ENCODE measurements at places on chromosomes 5 and 9.

DNA sequence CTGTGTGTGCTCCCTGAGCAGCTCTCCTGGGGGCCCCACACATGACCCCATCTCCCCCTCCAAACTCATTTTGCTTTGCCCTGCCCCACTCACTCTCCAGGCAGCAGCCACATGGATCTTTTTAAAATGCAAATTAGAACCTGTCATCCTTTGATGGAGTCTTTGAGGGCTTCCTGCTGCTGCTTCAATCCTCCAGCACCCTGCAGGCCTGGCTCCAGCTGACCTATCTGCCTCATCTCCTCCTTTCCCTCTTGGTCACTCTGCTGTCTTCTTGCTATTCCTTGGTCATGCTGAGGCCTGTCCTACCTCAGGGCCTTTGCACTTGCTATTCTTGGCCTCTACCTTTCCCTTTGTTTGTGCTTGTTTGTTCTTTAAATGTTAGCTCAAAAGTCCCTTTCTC, 17.9 kb downstream of the NDST1 start:
- no peak for DNase-seq

- DNase-seq = no peak
Measured at GRCh38 chr9:122904466-122904822, 715 bp downstream of the RC3H2 start.

GRCh38 chr9:110996436-110997220, 41.6 kb downstream of the LPAR1 start:
- no peak for DNase-seq

GRCh38 chr9:110133608-110134210, 74.2 kb downstream of the C9orf152 start:
- no peak for DNase-seq

- no peak for DNase-seq
Measured at GRCh38 chr5:140225396-140225795, 50.4 kb downstream of the CYSTM1 start.

DNA sequence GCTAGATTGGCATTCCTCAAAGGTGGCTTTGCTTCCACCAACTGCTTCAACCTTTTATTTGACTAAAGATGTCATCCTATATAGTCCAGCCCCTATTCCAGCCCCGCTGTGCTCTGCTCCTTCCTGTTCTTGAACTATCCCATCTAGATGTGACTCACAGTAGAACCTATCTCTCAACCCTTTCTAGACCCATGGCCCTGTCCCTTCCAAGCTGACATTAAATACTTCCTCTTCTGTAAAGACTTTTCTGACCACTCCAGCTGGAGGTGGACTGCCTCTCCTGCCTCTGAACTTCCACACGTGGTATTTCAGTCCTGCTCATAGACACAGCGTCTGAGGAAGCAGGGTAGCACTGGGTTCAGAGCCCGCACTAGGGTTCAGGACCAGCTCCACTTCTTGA, 32.4 kb downstream of the OSTF1 start:
- no peak for DNase-seq

DNA sequence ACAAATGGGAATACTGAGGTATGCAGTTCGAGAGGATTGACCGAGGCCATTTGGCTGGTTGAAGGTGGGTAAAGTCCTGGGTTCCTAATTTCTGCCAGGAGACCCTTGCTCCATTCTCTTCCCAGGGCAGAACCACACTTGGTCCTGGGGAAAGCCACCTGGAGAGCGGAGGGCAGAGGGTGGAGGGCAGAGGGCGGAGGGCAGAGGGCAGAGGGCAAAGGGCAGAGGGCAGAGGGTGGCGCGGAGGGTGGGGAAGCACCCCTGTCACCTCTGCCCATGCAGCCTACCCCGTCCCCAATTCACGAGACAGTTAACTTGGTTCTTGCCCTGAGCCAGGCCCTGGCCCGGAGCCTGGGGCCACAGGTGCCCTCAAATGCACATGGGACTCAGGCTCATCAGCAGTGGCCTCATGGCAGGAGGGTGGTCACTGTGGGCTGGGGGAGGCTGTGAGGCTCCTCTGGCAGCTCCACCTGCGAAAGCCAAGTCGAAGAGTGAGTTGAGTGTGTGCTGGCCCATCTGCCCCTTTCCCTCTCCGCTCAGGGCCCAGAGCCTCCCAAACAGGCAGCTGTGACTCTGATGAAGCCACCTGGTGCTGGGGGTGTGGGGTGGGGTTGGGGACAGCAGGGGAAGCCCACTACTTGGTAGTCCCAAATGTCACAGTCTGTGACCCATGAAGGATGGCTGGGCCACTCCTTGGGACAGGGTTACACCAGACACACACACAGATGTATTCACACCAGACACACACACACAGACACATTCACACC, 28.0 kb upstream of the FCN1 start:
- no peak for DNase-seq

GRCh38 chr5:134018154-134018985, 13.6 kb upstream of the VDAC1 start:
- no peak for DNase-seq

- no peak for DNase-seq
Measured at GRCh38 chr5:53944981-53945380, 365.4 kb downstream of the ARL15 start.

DNA sequence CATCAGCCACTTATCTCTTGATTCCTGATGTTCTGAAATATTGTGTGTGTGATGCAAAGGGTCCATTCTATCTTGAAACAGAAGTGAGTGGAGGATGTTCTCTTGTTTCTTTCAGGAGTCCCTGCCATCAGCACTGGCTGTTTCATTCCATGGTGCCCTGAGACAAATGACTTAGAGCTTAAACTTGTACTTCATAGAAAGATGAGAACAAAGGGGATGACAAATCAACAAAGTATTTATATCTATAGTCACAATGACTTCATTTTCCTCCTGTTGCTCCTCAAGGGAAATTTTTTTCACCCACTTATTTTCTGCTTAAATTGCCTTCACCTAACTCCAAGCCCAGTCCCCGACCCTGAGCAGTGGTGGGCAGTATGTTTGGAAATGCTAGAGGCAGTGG, 171.6 kb downstream of the TARS1 start:
- DNase-seq = no peak

DNA sequence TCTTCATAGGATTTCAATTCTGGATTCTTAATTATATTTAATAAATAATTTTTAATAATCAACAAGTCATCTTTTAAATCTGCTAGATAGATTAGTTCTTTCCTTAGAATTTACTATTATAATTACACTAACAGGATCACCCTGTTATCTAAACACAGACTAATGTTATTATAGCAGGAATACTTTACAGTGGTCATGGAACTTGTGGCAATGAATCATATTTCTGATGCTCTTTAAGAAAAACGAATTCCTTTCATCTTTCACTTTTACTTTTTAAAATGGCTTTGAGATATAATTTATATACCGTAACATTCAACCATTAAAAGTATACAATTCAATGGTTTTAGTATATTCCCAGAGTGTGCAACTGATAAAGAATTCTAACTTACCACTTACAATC, 29.7 kb upstream of the CDK5RAP2 start:
- DNase-seq = no peak

DNA sequence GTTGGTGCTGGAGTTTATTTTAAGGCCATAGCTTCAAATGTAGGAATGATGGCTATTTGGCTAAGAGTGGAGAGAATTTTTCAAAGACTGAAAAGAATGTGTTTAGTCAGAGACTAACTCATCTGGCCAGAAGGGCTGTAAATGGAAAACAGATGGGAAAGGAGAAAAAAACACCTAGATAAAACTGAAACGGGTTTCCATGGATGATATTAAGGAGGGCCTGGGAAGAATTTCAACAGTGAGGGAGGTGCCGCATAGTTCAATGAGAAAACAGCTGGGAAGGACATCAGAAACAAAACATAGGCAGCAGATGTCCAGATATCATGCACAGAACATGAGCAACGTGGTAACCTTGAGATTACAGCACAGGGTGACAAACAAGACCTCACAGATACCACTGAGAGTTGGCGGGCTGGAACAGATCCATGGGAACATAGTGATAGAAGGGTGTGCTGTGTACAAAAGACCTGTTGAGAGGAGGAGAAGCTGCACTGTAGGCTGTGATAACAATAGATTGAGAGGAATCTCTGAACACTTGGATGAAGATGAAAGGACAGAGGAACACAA, 31.2 kb upstream of the RAD23B start:
- no peak for DNase-seq

- no peak for DNase-seq
Measured at GRCh38 chr5:54093861-54094260, 216.5 kb downstream of the ARL15 start.

DNA sequence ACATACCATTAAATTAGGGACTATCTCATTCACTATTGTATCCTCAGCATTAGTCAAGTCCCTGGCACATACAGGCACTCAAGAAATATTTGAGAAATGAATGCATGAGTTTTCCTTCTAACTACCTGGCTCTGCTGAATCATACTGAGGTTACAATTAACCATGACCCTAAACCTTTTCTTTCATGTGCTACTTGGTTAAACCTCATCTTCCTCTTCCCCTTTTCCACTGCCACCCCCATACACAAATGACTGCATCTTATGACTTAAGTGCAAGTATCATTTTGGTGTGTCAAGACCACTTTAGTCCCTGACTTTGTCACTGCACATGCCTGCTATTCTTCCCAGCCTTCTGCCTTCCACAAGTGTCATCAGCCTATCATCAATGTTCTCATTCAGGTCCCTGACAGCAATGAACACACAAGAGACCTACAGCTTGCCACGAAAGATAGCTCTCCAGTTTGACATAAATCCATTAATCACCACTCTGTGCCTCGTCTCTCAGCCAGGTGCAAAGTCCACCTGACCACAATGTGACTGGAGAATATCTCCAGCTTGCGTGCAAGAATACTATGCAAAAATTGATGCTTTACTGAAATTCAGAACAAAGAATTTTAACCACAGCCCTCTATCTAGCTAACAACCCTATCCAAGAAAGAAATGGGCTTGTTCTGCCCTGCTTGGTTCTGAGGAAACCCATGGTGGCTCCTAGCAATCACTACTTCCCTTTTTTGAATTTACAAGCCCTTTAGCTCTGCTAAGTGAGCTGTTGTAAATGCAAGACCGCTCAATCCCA, 74.5 kb downstream of the MAPKAP1 start:
- peak; percentile 67 for DNase-seq

DNA sequence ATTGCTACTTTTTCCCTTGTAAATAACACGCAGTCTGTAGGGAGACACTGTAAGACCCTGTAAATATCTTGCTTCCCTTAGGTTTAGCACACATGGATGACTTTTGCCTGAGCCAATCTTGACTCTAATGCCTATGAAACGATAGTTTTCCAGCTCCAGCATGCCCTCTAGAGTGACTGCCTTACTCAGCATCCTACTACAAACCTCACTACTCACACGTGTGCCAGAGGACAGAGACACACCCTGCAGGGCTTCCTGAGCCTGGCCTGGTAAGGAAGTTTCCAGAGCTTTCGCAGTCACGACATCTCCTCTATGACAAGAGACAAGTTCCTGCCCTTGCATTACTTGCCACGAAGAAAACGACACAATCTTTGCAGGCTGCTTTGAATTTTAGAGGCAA, 138.1 kb downstream of the ATPSCKMT start:
- no peak for DNase-seq

DNA sequence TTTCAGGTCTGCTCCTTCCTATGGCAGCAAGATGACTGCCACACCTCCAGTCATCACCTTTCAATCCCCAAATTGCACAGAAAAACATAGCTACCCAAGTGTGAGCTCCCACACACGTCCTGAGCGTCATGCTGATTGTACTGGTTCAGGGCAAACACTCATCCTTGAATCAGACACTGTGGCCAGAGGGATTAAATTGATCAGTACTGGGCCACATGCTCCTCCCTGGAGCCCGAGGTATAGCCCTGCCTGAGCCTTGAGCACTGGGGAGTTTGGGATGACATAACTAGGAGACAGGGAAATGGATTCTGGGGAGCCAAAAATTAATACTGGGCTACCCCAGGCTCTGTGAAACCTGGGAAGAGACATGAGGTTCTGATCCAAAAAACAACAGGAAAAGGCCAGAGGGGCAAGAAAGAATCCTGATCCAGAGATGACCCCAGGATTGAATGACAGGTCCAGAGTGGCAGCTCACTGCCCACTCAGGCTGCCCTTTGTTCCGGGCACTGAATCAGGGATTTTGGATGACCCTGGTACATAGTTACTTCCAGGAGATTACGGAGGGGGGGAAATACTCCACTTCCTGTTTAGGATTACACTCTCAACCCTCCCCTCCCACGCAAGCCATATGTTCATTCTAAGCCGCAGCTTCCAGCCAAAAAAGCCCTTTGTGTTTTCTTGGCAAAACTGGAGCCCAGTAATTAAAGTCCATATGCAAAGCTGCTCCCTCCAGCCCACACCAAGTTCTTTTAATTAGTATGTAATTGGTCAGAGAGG, 141.6 kb upstream of the SPRY4 start:
- no peak for DNase-seq

DNA sequence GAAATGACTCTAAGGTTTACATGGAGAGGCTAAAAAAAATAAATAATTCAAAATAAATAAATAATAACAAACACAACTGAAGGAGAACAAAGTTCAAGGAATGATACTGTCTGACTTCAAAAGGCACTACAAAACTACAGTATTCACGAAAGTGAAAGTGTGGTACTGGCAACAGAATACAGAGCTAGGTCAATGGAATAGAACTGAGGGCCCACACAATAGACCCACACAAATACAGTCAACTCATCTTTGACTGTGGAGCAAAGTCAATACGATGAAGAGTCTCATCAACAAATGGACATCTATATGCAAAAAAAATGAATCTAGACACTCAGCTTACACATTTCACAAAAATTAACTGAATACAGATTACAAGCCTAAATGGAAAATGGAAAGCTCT, 75.3 kb downstream of the FBXW11 start:
- DNase-seq = no peak

DNA sequence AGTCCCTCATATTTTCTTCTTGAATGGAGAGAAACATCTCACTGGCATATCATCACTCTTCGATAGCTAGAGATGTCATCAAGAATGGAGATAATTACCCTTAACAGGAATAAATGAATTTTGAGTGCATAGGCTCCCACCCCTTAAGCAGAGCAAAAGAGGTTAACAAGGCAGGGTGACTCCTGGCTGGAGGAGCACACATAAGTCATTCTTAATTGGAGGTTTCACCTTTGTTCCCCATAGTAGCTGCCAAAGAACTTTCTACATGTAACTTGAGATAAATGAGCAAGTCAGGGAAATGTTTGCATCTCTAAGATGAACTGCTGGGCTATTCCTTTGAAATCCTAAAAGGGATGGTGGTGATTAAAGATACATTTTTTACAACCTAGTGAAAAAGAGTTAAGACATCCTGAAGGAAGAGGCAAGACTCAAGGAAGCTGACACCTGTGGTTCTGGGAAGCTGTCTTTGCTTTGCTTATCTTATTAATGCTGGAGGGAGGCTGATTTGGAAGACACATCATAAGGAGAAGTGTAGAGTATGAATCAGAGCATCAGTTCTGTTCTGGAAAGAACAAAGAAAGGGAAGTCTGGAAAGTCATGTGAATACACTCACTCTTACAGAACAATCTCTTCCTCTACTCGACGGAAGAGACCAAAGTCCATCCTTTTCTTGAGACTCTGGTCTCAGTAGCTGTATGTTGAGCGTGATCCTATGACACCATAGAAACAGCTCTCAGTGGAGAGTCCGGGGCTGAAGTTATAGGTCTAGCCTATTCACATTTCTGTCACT, 326.3 kb downstream of the OSTF1 start:
- no peak for DNase-seq

- no peak for DNase-seq
Measured at GRCh38 chr5:144281784-144282183, 111.1 kb downstream of the KCTD16 start.
